ENCODE measurements at places on chromosomes 12 and 14. TPM values are rescaled to one million over a fixed set of nuclear protein-coding genes. Genes with fewer than 3 reads are reported as not detected.
A peak's percentile ranks its signal among the peaks of the same experiment; 100 is the strongest.

GRCh38 chr12:24901576-24902461 is 47.1 kb downstream of the BCAT1 start:
- no peak for DNase-seq
- peaks cover 31% of the 10 kb centered on the region for H3K36me3 ChIP-seq
- H3K4me3 ChIP-seq = no peak overlapping the region
- H3K4me1 ChIP-seq = peaks cover 3% of the 10 kb centered on the region
- H3K27ac ChIP-seq = peak overlapping the region; percentile 27
- H3K27me3 ChIP-seq = no peaks in the 10 kb centered on the region

DNA sequence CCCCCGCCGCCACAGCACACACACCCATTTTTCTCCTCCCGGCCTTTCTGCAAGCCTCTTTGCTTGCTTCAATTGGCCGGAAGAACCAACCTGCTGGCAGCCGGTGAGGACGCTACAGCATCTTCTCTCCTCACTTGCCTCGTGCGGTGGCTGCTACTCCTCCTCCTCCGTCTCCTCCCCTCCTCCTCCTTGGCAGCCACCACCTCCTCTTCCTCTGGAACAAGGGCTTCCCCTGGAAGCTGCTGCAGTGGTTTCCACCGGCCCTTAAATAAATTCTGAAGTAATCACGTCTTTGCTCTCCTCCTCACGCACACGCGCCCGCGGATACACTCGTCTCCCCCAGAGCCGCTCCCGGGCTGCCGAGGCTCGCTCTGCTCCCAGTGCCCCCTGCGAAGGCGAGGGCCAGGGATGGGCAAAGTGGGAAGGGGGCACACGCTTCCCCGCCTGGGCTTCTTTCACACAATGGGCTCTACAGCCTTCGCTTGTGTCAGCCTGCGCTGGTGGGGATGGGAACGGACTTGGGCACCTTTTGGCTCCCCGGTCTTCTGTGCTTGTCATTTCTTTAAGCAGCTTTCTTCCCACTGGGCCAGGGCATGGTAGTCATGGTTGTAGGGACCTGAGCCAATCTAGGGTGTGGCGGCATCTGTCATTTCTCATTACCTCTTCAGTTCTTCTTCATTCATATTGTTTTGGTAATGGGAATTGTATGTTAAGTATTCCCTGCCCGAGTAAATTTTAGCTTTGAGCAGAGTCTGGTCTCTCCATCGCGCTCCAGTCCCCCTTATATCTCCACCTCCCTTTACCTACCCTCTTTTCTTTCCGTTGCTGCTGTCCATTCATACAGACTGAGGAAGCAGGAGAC is at the start of gene PPFIA2:
TSS of gene PPFIA2 (minus strand) at position 161 of the 862 bp plus-strand sequence.
- DNase-seq = no peak
- H3K27ac ChIP-seq = no peak within 1 kb of the TSS
- no peaks in the 10 kb centered on the region for H3K4me1 ChIP-seq
- H3K36me3 ChIP-seq = no peaks in the 10 kb centered on the region
- no peak within 1 kb of the TSS for H3K4me3 ChIP-seq

DNA sequence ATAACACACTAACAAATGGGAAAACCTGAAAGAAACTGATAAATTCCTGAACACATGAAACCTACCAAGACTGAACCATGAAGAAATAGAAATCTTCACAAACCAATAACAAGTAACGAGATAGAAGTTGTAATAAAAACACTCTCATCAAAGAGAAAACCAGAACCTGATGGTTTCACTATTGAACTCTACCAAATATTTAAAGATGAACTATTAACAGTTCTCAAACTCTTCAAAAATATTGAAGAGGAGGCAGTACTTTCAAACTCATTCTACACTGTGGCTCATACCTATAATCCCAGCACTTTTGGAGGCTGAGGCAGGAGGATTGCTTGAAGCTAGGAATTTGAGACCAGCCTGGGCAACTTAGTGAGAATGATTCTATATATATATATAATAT is 48.4 kb upstream of the TMTC2 start:
- no peak for DNase-seq
- H3K36me3 ChIP-seq = no peaks in the 10 kb centered on the region
- no peaks in the 10 kb centered on the region for H3K27me3 ChIP-seq

The SLCO1B1 gene
- not detected for polyA plus RNA-seq

The CDC42BPB gene
- 13.9 TPM for polyA plus RNA-seq

The DACT1 gene
- 0.20 TPM for polyA plus RNA-seq

The FAM222A gene
- polyA plus RNA-seq = 0.36 TPM
